NCI-H69 (cell line): ENCODE measurements at places on chromosomes 1 and 21.
A peak's percentile ranks its signal among the peaks of the same experiment; 100 is the strongest.

- DNase-seq, result no peak
Observed at GRCh38 chr1:190476806-190477205, 858 bp downstream of the BRINP3 start.

DNA sequence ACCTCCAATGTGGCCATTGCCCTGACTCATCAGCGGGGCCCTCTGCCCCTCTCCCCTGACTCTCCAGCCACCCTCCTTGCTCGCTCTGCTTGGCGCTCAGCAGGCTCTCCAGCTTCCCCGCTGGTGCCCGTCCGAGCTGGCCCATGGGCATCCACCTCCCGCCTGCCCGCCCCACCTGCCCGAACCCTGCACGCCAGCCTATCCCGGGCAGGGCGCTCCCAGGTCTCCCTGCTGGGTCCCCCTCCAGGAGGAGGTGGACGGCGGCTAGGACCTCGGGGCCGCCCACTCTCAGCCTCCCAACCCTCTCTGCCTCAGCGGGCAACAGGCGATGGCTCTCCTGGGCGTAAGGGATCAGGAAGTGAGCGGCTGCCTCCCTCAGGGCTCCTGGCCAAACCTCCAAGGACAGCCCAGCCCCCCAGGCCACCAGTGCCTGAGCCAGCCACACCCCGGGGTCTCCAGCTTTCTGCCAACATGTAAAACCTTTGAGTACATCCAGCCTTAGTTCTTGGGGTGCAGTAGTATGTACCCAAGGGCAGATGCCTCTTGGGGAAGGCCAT, 10.8 kb downstream of the HCN3 start:
- no peak for DNase-seq

DNA sequence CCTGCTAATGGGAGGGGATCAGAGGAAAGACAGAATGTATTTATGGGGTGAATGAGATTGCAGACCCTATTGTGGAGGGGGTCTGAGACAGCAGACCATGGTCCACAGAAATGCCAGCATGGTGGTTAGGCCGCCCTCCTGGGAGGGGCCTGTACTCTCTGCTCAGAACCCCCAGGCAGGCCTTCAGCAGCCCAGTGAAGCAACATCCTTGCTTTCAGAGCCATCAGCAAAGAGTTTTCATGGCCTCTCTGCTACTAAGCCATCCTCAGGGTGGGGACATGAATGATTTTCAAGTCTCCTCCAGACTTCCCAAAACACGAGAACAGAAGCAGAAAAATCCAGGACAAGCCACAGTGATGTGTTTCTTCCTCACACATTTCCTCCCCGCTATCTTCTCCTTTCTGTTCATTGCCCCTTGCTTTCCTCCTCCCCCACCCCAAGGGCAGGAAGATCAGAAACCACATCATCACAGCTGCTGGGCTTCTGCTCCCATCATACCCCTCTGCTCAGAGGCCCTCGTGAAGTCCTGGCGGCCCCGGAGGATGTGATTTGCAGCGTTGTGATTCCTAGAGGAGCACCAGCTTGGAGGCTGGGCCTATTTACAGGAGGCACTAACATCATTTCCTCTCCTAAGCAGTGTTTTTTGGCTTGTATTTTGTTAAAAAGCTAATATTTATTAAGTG, 48.0 kb downstream of the ABCA4 start:
- DNase-seq, result no peak

- no peak for DNase-seq
Observed at GRCh38 chr1:224076407-224076806, 37.5 kb upstream of the FBXO28 start.

GRCh38 chr1:56430141-56430839, 149.1 kb downstream of the PLPP3 start:
- DNase-seq, result no peak

DNA sequence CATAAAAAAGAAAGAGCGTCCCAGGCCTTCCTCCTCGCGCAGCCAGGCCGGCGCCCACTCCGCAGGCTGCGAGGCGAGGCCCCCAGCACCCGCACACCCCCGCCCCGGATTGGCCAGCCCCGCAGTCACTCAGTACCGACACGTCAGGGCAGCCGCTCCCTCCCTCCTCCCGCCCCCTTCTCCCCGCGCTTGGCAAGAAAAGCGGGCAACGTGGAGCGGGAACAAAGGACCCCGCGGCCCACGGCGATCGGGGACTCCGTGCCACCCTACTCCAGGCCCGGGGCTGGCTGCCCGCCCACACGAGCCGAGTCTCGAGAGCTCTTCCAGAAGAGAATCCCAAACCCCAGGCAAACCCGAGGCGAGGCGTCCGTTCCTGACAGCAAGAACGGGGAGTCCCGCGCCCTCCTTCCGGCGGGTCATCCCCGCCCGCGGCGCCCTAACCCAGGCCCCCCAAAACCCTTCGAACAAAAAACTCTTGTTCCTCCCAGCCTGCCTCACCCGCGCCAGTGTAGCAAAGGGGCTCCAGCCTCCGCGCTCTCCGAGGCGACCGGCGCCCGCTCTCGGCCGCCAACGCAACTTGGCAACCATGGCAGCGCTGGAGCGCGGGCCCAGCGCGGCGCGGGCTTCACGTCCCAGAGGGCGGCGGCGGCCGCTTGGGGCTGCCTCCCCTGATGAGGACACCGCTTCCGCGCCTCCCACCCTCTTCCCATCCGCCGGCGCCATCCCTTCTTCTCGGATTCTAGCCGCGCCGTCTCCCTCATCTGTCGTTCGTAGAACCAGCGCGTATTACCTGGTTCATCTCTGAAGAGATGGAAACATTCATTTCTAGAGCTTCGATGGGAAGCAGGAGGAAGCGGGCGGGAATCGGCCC, 645 bp downstream of the IVNS1ABP start:
- DNase-seq, result peak; percentile 96

DNA sequence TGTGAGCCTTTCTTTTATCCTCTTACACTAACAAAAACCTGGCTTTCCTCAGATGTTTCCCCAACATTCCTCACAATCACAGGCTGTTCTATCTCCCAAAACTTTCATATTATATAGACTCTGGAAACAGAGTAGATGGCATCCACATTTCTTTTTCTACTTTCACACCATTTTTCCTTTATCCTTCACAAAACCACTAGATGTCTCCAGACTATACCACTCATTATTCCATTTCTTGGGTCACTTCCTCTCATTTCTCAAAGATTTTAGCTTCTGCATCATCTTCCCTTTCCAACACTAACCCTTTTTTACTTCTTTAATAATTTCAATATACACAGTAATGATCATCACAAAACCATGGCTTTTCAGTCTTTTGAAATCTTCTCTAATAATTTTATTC, 286.0 kb upstream of the DEPDC1 start:
- DNase-seq, result peak; percentile 5

DNA sequence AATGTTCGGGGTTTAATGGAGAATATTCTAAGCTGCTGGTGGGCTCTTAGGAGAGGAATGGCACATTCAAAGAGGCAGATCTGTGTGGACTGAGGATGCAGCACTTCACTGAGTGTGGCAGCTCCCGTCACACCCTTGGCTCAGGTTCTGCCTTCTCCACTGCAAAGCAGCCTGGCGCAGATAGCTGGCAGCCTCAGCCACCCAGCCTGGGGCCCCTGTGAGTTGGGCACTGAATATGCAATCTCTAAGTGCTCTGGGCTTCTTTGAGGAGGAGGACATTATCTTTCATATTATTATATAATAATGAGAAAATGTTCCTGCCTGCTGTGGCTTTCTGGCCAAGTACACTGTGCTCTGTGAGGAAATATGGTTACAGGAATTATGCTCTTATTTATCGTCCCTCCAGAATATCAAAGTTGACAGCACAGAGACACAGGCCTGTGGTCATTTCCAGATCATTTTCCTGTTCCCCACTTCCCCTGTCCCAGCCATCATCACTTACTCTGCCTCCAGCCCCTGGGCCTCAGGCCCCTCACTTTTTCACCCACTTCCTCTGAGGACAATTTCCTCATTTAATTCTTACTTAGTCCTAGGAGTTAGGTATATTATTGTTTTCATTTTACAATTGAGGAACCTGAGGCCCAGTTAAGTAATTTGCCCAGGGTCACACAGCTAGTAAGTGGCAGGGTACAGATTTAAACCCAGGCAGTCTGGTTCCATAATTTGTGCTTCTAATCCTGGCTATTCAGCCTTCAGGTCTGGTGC, 53.6 kb downstream of the MAB21L3 start:
- DNase-seq, result no peak

GRCh38 chr1:235402457-235403200, 35.4 kb downstream of the TBCE start:
- no peak for DNase-seq

DNA sequence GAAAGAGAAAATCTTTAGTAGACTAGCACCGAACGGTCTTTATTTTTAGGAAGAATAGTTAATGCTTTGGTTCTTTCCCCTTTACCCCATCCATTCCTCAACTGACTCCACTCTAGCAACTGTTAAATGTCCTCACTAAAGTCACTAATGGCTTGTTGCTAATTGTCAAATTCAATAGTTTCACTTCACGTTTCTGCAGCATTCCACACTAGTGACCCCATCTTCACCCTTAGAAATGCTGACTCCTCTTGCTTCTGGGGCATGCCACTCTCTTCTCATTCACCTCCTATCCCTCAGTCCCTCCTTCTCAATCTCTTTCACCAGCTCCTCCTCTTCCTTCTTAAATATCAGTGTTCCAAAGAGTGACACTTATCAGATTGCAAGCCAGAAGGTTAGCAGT, 19.4 kb upstream of the CADM3 start:
- DNase-seq, result no peak

GRCh38 chr1:179178183-179178582, 51.3 kb downstream of the ABL2 start:
- DNase-seq, result no peak

DNA sequence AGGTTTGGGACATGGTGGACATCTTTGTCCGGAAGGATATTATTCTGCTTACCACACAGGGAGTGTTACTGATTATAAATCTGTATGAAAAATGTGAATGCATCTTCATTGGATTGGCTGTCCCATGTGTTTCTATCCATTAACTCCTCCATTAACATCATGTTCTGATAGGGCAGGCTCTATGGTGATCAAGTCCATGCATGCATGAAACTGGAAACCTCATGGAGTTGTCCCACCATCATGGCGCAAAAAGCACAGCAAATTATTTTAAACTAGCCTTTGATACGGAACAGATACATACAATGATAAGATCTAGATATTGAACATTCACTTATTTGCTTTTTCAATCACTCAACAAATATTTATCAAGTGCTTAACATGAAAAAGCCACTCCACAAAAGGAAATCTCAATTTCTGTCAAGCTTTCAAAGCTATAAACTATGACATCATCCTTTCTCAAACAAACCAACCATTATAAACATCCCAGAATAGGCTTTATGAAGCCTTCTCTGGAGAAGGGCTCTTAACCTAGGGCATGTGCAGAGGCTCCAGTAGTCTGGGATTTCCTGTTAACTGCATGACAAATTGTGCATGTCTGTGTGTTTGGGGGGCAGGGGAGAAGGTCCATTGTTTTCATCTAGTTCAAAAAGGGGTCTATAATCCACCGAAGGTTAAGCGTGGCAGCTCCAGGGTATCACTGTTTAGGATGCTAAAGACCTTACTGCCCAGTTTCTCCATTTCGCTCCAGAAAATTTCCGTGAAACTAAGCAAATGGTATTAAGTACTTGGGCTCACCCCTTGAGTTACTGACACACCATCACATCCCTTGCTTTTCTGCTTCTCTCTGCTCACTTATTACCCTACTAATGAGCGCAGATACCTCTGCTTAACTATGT, 46.1 kb downstream of the ADAMTS1 start:
- peak; percentile 55 for DNase-seq
